ENCODE measurements at places on chromosomes 2 and 18.
A peak's percentile ranks its signal among the peaks of the same experiment; 100 is the strongest.

- DNase-seq: no peak
These were observed 833.1 kb upstream of the NXPH2 start for GRCh38 chr2:139613264-139613663.

- DNase-seq: no peak
These were observed 46.3 kb downstream of the TCF7L1 start for GRCh38 chr2:85179541-85179940.

- DNase-seq: peak; percentile 68
These were observed 2.9 kb downstream of the CYP26B1 start for GRCh38 chr2:72144632-72145288.

DNA sequence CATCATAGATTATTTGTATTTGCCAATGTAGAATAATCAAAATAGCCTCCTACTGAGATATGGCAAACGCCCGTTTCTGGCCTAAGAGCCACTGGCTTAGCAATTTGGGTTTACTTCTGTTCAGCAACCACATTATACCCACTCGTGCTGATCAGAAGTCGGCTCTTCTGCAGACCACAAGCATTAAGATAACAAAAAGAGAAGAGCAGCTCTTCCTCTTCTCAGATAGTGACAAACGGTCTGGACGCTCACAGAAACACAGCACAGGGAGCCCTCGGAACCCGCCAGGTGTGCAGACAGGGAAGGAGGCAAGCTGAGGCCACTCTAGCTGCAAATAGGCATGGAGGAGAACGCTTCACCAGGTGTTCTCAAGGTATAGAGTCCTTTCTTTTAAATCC lies 164.0 kb downstream of the HDAC4 start:
- no peak for DNase-seq

DNA sequence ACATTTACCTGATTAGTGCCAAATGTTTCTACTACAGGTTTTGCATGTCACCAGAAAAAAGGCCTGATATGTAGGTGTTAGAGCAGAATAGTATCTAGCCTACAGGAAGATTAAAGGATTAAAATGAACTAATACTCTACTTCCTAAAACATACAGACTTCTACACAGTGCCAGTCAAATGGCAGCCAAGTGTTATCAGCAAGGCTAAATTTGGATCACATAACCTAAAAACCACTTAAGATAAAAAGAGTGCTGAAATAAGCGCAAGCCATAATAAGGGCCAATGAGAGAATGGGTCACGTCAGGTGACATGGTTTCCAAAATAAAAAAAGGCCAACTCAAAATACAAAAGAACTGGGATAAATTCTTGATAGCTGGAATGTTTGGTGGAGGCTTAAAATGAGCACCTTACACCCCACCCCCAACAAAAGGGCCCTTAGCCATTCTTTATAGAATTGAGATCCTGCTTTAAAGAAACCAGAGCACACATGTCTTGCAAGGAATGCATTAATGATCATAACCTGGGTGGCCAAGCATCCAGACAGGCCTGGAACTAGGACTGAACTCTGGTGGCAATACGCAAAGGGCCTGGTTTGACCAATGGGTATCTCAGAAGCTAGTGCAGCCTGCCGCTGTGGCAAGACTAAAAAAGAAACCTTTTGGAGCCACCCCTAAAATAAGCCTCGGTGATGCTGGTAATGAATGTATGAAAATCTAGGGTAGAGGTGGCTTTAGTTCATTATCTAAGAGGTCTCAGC lies 32.4 kb downstream of the IRS1 start:
- DNase-seq: no peak

- DNase-seq: no peak
These were observed 6.6 kb upstream of the BARD1 start for GRCh38 chr2:214816008-214816533.

GRCh38 chr2:73294239-73294638 lies 891 bp upstream of the EGR4 start:
- DNase-seq: no peak

DNA sequence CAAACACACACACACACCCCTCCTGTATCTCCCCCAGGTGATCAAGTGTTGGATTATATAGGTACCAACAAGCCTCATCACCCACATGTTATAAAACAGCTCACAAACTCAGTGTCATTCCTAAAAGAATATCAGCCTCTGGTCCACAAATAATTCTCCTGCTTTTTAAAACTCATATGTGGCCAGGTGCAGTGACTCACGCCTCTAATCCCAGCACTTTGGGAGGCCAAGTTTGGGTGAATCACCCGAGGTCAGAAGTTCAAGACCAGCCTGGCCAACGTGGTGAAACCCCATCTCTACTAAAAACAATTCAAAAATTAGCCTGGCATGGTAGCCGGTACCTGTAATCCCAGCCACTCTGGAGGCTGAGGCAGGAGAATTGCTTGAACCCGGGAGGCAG lies 87.8 kb downstream of the LRATD1 start:
- no peak for DNase-seq

DNA sequence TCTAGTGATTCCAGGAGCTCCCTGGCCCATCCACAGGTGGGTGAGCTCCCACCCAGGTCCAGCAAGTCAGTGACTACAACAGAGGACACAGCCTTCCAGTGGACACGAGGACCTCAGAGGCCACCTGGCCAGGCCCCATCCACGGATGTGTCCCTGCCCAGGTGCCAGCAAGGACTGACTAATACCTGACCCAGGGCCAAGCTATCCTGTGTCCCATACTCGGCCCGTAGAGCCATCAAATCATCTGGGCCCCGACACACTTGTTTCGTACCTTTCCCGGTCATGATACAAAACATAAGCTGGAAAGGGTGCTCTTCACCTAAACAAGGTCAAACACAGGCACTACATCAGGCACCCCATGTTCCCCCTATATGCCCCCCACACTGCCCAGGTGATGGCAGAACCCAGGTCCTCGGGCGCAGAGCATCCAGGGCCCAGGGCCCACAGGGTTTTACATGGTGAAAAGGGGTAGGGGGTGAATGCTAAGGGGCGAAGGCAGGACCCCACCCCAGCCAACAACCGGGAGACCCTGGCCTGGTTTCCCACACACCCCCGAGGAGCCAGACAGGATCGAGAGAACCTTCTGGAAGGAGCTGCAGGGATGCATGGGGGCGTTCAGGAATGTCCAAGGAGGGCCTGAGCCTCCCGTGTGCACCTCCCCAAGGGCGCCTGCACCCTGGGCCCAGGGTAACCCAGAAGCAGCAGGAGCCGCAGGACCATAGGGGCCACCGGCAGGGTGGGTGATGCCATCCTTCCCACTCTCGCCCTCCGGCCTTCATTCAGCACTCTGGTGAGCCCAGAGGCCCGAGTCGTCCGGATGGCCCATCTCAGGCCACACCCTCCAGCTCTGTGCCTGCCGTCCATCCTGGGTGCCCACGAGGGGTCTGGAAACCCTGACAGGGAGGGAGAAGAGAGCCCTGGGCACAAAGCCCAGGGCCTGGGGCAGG lies 94.3 kb downstream of the HDAC4 start:
- DNase-seq: no peak

DNA sequence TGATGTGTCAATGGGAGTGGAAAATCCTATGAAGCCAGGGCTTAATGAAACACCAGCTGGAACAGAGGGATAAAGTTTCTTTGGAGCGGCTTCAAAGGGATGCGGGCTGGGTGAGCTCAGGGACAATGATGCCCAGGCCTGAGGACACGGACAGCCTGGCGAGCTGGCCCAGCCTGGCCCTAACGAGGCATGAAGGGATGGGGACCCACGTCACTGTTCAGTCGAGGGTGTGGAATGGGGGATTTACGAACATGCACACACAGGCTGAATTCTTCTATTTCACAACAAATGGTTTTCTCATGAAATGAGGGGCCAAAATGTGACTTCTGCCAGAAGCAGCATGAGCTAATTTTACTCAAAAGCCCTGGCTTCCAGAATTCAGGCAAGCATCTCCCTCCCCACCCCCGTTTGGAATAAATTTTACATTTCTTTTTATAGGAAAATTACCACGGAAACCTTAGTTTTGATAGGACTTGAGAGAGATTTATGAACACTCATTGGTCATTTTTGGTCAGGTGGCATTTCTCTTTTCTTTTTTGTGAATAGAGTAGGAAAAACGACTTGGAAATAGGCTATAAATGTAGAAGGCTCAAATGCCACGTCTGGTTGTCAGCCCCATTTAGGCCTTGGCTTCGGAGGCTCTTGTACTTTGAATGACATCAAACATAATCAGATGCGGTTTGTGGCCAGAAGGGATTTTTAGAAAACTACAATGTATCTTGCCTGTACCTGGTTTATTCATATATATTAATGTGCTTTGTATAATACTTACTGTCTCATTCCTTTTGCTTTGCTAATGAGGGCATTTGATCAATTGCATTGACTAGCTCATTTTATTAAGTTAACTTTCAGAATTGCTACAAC lies 893.8 kb upstream of the CELF4 start:
- DNase-seq: peak; percentile 52

- DNase-seq: no peak
These were observed 107.5 kb upstream of the PELI1 start for GRCh38 chr2:64251497-64252250.

- no peak for DNase-seq
These were observed 14.5 kb downstream of the PDCD1 start for GRCh38 chr2:241844066-241844728.

DNA sequence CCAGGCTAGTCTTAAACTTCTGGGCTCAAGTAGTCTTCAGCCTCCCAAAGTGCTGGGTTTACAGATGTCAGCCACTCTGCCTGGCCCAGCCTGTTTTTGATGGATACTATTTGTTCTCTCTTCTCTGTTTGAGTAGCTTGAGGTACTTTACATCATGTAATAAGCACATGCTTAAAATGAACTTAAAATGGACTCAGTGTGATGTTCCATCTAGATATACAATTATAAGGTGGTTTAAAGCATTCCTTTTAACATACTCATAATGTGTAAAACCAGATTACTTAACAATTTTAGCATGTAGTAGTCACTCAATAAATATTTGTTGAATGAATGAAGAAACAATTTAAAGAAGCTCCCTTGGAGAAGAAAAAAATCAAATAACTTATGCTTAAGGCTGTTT lies 9.6 kb downstream of the PTPRM start:
- no peak for DNase-seq

DNA sequence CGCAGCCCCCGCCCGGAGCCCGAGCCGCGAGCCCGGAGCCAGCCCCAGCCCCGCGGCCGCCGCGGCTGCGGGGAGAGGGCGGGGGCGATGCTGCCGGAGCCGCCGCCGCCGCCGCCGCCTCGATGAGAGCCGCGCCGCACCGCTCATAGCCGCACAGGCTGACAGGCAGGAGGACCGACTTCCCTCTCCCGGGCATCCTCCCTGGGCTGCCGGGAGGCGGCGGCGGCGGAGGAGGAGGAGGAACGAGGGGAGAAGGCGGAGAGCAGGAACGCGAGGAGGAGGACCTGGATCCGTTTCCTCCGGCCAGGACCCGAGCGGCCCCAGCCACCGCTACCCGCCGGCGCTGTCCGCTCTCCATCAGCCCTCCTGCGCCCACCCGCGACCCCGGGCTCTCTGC lies 370 bp downstream of the KLHL29 start:
- DNase-seq: no peak

GRCh38 chr2:60541056-60541651 lies 12.3 kb downstream of the BCL11A start:
- DNase-seq: no peak

DNA sequence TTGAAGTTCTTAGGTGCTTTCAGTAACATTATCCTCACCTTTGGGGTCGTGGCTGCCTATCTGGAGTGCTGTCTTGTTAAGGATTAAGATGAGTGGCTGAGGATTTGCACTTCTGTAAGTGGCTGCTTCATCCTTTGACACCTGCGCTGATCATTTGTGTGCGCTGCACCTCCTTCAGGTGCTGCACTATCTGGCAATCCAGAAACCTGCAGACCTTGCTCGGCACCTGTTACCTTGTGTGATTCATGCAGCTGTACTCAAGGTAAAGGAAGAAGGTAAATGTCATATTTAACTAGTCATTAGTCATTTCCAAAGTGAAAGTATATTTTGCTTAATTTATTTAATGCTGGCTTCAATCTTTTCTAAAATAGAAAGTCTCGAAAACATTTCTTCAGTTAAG lies 110.3 kb downstream of the RAB3GAP1 start:
- DNase-seq: no peak

DNA sequence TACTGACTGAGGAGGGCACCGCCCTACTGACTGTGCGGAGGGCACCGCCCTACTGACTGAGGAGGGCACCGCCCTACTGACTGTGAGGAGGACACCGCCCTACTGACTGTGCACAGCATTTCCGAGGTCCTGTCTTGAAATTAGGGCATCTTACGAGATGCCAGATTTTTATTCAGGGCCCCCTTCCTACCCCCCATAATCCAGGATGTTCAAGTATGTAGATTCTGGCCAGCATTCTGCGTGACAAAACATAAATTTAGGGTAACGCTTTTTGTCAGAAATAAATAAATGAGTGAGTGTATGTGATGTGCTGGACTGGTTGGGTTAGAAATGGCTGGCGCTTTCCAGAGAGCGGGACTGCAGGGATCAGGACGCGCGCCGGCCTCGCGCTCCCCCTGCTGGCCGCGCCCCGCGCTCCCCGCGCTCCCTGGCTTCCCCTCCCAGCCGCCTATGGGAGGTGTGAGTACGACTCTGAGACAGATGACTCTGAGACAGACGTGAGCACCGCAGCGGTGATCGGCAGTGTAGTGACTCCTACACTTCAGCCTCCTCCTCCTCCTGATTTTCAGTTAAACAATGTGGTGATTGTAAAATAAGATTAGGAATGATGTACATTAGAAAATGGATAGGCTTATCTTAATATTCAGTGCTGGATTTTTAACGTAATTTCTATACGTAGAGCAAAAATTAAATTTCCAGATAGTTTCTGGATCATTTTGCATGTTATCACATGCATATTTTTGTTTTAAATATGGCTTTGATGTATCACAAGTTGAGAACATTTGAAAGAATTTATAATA lies 149.2 kb upstream of the NFATC1 start:
- DNase-seq: peak; percentile 44

DNA sequence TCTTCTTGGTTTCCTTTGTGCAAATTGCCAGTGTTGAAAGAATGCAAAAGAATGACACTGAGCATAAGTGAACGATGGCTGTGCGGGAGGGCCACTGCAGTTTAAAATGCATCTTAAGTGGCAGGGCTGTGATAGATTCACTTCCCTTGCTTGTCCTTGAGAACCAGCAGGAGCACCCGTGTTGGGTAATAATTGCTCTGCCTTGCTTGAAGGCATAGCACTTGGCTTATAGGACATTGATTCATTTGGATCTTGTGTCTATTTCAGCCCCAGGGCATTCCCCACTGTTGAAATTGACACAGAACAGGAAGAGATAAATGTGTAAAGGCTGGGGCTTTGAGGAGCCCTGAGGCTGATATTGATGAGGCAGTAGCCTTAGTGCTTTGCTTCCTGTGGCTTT lies 1003.7 kb upstream of the GYPC start:
- no peak for DNase-seq

DNA sequence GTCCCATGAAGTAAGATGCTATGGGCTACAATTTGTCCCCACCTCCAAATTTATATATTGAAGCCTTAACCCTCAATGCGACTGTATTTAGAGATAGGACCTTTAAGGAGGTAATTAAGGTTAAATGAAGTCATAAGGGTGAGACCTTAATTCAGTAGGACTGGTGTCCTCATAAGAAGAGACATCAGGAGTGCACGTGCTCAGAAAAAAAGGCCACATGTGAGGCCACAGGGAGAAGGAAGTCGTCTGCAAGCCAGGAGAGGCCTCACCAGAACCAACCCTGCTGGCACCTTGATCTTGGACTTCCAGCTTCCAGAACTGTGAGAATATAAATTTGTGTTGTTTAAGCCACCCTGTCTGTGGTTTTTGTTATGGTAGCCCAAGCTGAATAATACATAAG lies 25.5 kb upstream of the TEX44 start:
- no peak for DNase-seq

- DNase-seq: no peak
These were observed 151.5 kb downstream of the MSH2 start for GRCh38 chr2:47554311-47554905.

- no peak for DNase-seq
These were observed 39.8 kb downstream of the SLC66A2 start for GRCh38 chr18:79911344-79912270.
